ENCODE measurements at places on chromosomes 2 and 18.

- DNase-seq, result no peak
Measured at GRCh38 chr2:45353879-45354278, 257.2 kb downstream of the SRBD1 start.

- no peak for DNase-seq
Measured at GRCh38 chr2:212940816-212941215, 210.6 kb downstream of the IKZF2 start.

DNA sequence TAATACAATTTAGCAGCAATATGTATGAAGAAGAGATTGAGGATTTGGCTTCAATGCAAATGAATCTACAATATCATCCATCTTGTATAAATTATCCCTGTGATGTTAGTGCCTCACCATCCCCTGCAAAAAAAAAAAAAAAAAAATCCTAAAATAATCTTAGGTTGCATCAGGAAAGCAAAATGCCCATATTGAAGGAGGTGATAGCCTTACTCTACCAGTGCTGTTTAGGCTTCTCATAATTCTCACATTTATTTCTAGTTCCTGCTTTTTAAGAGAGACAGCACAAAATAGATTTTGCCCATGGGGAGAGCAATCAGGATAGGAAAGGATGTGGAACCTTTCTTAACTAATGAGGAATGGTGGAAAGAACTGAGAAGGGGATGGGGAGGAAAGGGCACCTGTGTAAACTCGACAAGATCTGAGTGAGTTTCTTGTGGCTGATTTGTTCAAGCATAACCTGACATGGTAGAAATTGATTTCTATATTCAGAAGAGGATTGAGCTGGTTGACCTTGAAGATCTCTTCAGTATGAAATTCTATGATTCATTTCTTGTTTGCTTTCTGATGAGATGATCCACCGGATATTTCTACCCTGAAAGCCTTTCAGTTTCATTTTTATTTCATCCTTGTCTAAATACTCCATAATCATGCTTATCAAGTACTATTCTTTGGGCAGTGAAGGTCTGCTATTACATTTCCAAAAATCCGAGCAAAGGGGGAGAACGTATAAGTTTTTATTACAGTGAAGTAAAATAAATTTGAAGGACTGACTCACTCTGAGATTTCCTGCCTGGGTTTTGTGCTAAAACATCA lies 391.2 kb downstream of the PTPRM start:
- DNase-seq, result no peak

DNA sequence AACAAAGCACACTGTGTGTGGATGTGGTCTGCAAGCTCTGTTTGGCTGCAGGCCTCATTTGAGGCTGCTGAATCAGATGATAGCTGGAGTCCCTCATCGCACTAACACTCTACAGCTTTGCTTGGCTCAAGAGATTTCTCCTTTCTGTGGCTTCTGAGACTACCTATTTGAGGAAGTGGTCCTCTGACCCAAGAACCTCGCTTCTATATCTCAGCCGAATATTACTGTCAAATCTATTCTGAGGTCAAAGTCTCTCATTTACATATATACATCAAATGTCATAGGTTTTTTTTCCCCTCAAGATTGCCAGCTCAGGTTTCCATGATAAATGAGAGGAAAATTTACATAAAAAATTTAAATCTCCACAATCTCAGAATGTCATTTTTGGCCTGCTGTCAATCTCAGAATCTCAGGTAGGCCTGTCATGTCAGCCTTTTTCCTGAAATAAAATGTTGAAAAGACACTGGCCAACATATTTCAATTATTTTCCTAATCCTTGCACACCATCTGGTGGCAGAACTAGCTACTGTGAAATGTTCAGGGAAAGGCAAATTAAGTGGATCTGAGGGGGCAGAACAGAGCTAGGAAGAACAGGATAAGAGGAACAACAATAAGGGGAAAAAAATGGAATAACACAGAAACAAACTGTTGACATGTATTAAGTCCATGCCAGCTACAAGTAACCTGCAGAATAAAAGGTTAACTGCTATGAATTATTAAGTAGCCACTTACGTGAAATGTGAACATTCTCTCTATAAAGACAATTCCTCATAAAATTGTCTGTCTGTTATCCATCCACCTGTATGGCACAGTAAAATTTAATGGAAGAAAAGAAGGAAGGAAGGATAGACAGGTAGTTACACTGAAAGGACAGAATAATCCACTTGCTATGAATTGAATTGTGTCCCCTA lies 39.3 kb downstream of the AP1S3 start:
- DNase-seq, result no peak

DNA sequence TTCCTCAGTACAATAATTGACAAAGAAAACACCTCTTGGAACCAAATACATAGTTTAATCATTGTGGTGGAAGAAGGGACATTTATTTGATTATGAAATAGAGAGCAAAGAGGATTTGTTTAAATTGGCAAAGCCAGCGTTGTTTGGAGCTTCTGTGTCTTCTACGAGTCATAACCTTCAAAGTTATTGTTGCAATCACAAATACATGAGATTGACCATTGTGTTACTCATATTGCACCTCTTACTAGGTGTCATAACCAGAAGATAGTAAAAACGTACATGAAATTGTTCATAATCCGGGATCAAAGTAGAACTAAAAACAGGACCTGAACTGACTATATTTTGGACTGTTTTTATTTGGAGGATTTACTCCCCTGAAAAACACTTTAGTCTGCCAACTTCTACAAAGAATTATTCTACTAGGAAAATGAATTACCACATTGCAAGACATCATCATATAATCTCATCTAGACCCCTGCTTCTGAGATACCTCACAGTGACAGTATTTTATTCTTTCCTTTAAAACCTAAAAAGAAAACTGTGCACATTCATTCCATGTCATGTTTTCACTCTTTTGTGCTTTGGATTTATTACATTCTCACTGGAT lies 151.7 kb upstream of the KLF7 start:
- DNase-seq, result no peak

DNA sequence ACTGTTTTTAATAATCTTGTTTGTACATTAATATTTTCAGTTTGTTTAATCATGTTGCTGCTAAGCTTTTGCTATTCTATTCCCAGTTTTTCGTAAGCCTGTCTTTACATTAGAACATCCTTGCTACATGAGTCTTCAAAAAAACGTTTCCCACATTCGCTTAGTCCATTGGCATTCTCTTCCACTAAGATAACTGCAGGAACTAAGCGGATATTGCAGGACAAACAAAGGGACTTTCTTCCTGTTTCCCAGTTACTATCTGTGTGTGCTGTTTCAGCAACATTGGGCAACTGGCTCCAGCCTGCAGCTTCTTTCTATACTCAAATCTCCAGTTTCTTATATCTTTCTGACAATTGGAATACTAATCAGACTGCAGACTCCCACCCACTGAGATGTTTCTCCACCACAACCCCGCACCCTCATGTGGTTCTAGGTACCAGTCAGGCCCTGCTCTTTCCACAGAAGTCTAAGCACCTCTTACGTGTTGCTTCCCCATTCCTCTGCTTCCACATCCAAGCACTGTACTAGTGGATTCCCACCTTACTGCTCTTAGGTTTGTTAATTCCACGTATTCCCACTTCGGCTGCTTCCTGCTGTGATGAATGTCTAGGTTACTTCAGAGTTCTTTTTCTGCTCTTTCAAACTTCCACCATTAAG lies 420.3 kb downstream of the LRRTM4 start:
- DNase-seq, result no peak

GRCh38 chr2:60976256-60976850 lies 41.2 kb upstream of the PEX13 start:
- DNase-seq, result no peak

- no peak for DNase-seq
Measured at GRCh38 chr2:127115471-127116199, 8.7 kb upstream of the BIN1 start.

DNA sequence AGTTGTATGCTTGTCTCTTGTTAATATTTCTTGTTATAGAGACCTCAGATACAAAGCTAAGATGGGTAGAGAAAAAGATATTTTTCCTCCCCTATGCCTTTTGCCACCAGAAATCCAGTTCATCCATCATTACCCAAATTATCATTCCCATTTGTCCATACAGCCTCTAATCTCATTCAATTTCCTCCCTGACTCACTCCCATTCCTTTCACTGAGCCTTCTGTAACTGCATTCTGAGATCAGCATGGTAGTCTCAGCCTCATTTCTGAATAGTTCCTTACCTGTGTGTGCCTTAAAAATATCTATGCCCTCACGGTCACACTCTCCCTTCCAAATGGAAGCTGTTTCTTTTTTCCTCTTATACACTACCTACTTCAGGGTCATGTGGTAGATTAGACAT lies 15.7 kb upstream of the PIK3C3 start:
- no peak for DNase-seq

DNA sequence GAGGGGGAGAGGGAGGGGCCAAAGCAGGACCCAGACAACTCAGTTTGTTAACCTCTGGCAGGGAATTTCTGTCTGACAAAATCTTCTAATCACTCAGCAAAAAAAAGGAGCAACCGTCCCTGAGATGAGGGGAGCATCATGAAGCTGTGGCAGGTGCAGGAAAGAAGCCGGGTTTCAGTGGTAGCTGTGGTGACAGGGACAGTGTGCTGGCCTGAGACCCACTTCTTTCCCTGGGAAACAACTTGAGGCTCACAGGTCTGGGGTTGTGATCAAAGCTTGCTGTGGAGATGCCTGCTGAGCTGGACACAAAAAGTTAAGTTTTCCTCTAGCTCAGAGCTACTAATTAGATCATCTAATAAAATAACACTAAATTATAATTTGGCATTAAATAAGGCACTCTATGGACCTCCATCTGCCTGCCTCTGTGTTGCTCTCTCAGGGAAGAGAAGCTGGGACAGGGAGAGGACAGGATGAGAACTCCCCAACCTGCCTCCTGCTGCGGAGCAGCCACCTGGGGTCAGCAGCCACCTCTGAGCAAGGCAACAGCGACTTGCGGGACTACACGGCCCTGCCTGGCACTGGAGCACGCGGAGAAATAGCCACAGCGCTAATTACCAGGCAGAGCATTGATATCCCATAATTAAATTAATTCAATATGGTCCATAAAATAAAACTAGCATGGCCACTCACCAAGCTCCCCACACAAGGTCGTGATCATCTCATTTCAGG lies 104.6 kb upstream of the TEX51 start:
- no peak for DNase-seq

GRCh38 chr2:240143801-240144648 lies 3.6 kb upstream of the OTOS start:
- peak; percentile 26 for DNase-seq
